Panc1 (cell line): ENCODE measurements at places on chromosomes 7 and 10. TPM values are rescaled to one million over a fixed set of nuclear protein-coding genes. Genes with fewer than 3 reads are reported as not detected.

SPDYE16 gene
- total RNA-seq = not detected

AGAP9 gene
- 9.9 TPM for total RNA-seq

OTUD1 gene
- total RNA-seq = 2.8 TPM

GRCh38 chr10:4688601-4689000, 137.4 kb upstream of the AKR1E2 start:
- peaks cover 15% of the 10 kb centered on the region for H3K4me1 ChIP-seq
- H3K27me3 ChIP-seq = no peaks in the 10 kb centered on the region
- no peaks in the 10 kb centered on the region for H3K36me3 ChIP-seq
- peak overlapping the region; percentile 89 for H3K27ac ChIP-seq
- no peak overlapping the region for H3K4me3 ChIP-seq

- no peak for DNase-seq
- no peaks in the 10 kb centered on the region for H3K27me3 ChIP-seq
- H3K27ac ChIP-seq = no peak overlapping the region
- no peaks in the 10 kb centered on the region for H3K4me1 ChIP-seq
- no peak overlapping the region for H3K4me3 ChIP-seq
These were observed 24.3 kb upstream of the ACSL5 start for GRCh38 chr10:112349521-112350085.

DNA sequence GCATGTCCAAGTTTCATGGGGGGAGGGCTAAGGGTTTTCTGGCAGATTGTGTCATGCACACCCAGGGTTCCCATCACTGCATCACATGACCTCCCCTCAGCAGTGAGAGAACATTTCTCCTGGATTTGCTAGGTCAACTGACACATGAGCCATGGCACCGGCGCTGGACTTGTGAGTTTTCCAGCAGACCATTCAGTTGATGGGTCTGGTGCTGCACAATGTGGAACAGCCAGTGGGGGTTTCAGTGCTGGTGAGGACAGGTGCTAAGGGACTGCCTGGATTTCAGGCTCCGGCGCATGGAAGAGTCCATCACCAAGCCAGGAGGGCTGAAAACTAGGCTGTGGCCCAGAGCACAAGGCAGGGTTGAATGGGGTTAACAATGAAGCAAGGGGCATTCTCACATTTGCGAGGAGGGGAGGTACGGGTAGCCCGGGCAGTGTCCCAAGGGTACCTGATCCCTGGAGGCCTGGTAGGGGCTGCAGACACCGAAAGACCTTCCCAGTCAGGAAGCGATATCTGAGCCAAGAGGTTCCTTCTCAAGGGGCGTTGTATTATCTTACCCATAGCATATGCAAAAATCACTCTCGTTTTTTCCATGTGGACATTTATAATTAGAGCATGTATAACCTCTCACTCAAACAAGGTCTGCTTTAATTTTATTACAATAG, 203.0 kb downstream of the TNS3 start:
- peaks cover 98% of the 10 kb centered on the region for H3K4me1 ChIP-seq
- DNase-seq = no peak
- 0 out of 2 replicates have a peak overlapping the region, but pooled peaks have one; percentile 9 for H3K27ac ChIP-seq
- H3K36me3 ChIP-seq = peaks cover 14% of the 10 kb centered on the region
